ENCODE measurements at places on chromosomes 11 and 22.

GRCh38 chr11:45554230-45554967, 111.0 kb downstream of the CHST1 start:
- DNase-seq: no peak

- no peak for DNase-seq
These were observed 5.9 kb downstream of the ARRB1 start for GRCh38 chr11:75345455-75346160.

GRCh38 chr11:27124514-27125264, 84.1 kb downstream of the BBOX1 start:
- peak; percentile 42 for DNase-seq

DNA sequence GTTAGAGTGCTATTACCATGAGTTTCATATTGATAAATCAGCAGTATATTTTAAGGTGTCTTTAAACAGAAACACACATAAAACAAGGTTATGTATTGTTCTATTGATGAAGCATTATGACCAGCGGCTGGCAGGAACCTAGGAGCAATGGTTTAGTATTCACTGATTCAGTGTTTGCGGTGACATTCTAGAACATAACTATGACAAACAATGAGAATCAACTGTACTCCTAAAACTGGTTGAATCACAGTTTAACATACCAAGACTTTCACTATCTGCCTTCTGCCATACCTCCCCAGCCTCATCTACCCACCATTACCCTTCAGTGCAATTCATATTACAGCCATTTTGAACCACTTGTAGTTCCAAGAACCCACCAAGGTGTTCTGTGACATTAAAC, 8.8 kb downstream of the HOATZ start:
- DNase-seq: no peak

DNA sequence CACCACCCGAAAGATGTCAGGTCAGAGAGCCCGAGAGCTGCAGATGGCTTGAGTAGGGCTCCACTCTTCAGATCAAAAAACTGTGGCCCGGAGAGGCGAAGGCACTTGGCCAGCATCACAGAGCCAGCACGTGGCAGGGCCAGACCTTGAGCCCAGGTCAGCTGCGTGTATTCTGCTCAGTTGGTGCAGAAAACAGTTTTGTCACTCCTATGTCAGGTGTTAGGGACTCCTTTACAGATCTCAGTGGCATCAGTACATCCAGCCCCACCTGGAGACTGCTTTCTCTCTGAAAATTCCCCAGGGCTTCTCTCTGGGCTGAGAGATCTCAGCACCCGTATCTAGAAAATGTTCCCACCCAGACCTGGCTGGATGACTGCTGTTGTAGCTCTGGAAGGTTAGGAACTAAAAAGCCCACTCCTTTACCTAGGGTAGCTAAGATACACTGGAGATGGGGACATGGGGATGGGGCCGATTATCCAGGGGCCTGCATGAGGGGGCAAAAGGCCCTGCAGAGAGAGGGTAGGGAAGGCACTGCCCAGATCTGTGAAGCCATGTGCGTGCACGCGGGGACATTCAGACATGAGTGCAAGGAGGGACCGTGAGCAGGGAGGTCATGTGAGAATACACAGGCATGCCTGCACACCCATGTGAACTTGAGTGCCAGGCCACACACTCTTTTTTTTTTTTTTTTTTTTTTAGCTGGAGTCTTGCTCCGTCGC, 3.4 kb downstream of the APOA1 start:
- DNase-seq: no peak

DNA sequence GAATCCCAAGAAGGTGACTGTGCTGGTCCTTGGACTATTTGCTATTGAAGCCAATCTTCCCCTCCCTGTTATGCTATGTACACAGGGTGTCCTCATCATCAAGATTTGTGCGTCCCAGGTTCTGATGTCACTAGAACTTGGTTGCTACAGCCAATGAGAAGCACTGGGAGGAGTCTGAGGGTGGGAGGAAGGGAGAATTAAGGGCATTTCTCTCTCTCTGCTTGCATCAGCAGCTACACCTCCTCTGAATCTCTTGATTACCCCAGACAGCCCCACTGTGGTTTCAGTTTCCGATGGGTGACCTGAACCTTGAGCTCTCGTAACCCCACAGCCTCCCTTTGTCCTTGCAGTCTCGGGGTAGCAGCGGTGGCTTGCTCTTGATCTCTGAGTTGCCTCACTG, 212.4 kb upstream of the SESN3 start:
- no peak for DNase-seq

DNA sequence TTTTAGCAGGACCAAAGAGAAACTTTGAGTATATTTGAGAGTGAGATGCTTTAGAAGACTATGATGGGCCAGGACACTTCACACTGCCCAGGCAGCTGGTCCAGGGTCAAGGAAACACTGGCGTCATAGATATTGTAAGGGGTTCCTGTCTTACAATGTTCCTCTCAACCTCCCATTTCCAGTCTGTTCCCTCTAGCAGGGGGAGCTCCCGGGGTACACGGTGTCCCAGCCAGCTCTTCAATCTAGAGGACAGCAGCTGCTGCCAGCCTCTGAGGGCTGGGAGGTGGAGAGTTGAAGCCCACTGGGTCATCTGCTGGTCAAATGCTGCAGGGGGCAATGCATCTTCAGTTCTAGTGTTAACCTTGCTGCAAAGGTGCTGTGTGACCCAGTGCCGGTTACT, 40.7 kb upstream of the TIMP3 start:
- DNase-seq: no peak

DNA sequence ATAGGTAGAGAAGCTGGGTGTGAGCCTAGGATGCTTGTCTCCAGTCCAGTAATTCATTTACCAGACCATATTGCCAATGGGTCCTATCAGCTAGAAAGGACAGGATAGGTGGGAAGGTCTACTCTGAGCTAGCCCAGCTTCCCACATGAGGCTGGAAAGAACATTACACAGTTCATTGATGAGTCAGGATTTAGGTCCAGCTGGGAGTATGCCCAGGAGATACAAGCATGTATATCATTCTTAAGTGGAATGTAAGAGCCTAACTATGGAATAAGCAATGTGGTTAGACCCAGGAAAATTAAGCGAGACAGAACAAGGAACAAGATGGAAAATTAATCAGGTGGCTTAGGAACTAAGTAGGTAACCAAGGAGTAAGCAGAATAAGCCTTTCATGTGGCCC, 59.0 kb upstream of the TBCEL start:
- DNase-seq: peak; percentile 31

- DNase-seq: peak; percentile 83
These were observed 87.0 kb upstream of the BLID start for GRCh38 chr11:122202951-122203456.

DNA sequence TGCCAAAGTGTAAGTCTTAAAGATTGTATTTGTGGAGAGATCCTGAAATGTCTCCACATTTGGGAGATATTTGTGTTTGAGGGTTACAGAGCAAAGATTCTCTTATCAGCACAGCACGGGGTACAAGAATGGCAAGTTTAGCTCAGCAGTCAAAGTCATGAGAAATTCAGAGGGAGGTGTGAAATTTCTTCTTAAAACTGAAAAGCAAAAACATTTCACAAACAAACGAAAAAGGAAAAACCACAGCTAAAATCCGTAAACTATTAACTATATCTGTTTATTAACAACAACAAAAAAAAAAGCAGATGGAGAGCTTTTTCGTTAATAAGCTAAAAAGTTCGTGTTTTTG, 40.9 kb upstream of the ETS1 start:
- DNase-seq: no peak

GRCh38 chr11:127789927-127790326, 789.4 kb upstream of the KIRREL3 start:
- no peak for DNase-seq

- DNase-seq: no peak
These were observed 32.6 kb downstream of the MYO18B start for GRCh38 chr22:25774575-25775026.

DNA sequence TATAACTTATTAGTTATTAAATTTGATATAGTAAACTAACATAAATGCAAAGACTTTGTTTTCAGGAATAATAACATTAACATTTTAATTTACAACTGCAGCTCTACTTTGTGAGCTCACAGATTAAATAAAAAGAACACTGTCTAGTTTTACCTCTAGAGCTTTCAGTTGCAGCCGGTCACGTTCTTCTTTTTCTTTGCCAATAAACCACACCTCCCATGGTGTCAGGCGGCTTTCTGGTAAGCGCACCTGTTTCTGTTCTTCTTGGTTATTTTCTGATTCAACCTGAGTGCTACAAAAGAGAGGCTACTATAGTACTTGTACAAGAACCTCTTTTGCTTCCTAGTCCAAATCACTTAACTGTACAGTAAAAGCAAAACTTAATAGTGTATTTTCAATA, 5.8 kb downstream of the CCDC34 start:
- DNase-seq: no peak

DNA sequence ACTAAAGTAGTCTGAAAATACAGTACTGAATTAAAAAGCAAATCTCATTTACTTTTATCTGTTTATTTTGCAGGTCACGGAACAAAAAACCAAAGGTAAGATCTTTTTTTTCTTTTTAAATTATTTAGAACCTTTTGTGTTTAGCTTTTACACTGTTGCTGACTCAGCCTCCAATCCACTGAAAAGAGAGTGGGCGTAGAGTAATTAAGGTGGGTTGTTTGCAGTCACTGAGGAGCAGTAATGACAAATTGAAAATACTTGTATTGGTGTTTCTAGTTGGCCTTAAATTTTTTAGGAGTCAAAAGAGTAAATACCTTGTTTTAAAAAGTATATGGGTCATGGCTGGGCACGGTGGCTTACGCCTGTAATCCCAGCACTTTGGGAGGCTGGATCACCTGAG, 73.4 kb downstream of the TNRC6B start:
- DNase-seq: no peak

DNA sequence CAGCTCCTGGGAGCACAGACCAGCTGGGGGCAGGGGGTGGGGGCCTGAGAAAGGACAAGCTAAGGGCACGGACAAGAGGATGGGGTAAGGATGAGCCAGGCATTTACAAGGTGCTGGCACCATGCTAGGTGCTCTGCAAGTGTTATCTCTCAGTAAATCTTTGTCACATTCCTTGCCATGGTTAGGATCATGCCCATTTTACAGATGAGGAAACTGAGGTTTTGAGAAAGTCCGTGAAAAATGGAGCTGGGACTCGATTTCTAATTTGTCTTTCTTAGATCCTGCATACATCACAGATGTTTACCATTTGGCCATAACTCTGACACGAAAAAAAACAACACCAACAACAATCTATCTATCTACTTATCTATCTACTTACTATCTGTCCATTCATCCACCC, 429.7 kb downstream of the MIAT start:
- no peak for DNase-seq

GRCh38 chr11:103147627-103148026, 38.4 kb downstream of the DYNC2H1 start:
- DNase-seq: no peak

- DNase-seq: no peak
These were observed 65.2 kb upstream of the CRYBB3 start for GRCh38 chr22:25134451-25134850.

DNA sequence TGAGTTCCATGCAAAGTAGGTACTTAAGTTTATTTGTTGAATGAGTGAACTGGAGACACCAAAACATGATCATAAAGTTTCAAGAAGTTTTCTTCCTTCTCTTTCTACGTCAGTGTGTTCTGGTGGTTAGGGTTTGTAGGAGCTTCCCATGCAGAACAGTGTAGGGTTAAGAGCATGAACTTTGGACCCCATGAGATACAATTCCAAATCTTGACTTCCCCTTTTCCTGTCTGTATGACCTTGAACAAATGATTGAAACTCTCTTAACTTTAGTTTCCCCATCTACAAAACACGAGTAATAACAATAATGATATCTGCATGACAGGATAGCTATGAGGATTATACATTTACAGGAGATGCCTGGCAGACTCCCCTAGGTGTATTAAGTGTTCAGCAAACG, 41.0 kb upstream of the TENM4 start:
- no peak for DNase-seq

DNA sequence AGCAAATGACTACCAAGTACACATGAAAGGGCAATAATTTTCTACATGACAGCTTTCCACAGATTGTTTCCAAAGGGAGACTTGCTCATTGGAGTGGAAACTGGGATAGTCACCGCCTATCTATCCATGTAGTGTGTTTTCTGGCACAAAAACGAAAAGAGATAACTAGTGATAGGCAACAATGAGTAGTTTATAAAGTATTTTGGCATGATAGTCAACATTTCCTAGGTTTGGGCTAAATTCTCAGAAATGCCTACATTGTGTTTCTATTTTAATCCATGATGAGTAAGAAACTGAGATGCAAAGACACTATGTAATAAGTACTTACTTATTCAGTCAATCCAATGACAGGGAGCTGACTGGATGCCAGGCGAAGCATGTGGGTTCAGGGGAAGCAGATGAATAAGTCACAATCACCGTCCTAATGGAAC, 1129.1 kb downstream of the DLG2 start:
- peak; percentile 36 for DNase-seq

DNA sequence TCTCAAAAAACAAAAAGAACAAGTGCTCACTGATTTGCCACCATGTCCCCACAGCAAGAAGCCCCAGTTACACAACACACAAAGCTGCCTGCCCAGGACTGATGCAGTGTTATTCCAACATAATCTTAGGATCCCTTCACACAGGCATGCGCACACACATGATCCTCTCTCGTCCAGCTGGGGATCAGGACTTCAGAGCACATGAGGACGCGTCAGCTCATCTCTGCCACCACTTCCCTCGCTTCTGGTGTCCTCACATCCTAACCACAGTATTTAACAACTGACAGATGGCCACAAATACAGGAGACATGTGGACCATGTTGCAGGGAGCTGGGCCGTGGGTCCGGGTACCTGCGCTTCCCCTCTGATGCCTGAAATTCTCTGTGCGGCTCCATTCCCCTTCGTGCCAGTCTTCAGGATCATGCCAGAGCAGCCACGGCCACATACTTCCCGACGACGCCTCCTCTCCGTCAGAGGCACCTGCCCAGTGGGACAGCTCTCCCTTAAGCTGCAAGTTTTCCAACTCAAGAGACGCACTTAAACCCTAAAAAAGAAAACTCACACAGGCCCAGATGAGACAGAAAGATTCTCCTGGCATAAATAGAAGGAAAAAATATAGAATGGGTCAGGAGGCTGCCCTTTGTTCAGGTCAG, 68.3 kb downstream of the PACSIN2 start:
- no peak for DNase-seq

DNA sequence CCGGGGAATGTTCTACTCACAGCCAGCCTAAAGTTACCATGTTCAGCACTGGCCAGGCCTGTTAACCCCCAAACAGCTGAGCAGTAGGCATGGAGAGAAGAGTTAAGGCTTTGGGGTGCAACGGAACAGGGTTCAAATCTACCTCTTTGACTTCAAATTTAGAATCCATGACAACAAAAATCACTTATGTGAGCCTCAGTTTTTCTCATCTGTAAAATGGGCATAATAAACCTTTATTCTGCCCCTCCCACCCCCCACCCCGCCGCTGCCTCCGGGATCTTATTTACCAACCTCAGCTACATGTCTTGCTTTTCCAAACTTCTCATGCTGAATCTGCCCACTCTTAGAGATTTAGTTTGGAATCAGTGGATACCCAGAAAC, 112.8 kb upstream of the CRYBB3 start:
- no peak for DNase-seq

- no peak for DNase-seq
These were observed 56.7 kb downstream of the PPP6R2 start for GRCh38 chr22:50399751-50400331.

GRCh38 chr11:114616516-114616915, 20.9 kb upstream of the NXPE4 start:
- DNase-seq: no peak

GRCh38 chr22:48099671-48100070, 1337.2 kb downstream of the TBC1D22A start:
- DNase-seq: no peak

GRCh38 chr11:134657631-134658030, 245.6 kb upstream of the B3GAT1 start:
- DNase-seq: no peak
